ENCODE measurements at places on chromosomes 5 and 9. TPM values are rescaled to one million over a fixed set of nuclear protein-coding genes. Genes with fewer than 3 reads are reported as not detected.

The SYK gene
- not detected for total RNA-seq

The DNAI1 gene
- total RNA-seq = not detected

The TBC1D2 gene
- 7.5 TPM for total RNA-seq

The ADAMTS13 gene
- total RNA-seq = 1.2 TPM

The CARD6 gene
- total RNA-seq = 23.7 TPM

The CCL21 gene
- not detected for total RNA-seq

The MYOT gene
- not detected for total RNA-seq

The OR1Q1 gene
- not detected for total RNA-seq

The DOCK8 gene
- total RNA-seq = 0.19 TPM

The ZNF474 gene
- not detected for total RNA-seq

The PLPP7 gene
- 19.4 TPM for total RNA-seq

The MLANA gene
- total RNA-seq = not detected

The DCAF12 gene
- 9.3 TPM for total RNA-seq

The FOXI1 gene
- total RNA-seq = under 0.01 TPM

The DRD1 gene
- not detected for total RNA-seq

The ANKRD34B gene
- total RNA-seq = not detected

The FCN1 gene
- total RNA-seq = not detected

The DPM2 gene
- 7.9 TPM for total RNA-seq

The ITGA2 gene
- total RNA-seq = 71.9 TPM

The EIF4E1B gene
- total RNA-seq = not detected

The ZCCHC10 gene
- total RNA-seq = 16.3 TPM

The HEMGN gene
- total RNA-seq = not detected

The CMBL gene
- total RNA-seq = 7.7 TPM

The GPX8 gene
- total RNA-seq = 165 TPM

The DIMT1 gene
- total RNA-seq = 36.9 TPM

The GRXCR2 gene
- total RNA-seq = not detected

The SFXN1 gene
- total RNA-seq = 122 TPM

The INVS gene
- 31.0 TPM for total RNA-seq

The TAS2R1 gene
- total RNA-seq = 0.28 TPM

The IL5 gene
- not detected for total RNA-seq

The OBP2B gene
- not detected for total RNA-seq

The SPARC gene
- 869 TPM for total RNA-seq

The MARCOL gene
- not detected for total RNA-seq

The LCN10 gene
- total RNA-seq = not detected

The FOXD4L5 gene
- under 0.01 TPM for total RNA-seq

The PCDHB15 gene
- total RNA-seq = 0.38 TPM

The NRARP gene
- total RNA-seq = 0.28 TPM

The FOXD4L6 gene
- not detected for total RNA-seq

The PTPRD gene
- total RNA-seq = 2.3 TPM

The SPATA31A3 gene
- not detected for total RNA-seq

The NUDT12 gene
- total RNA-seq = 16.6 TPM

The SNCB gene
- 1.3 TPM for total RNA-seq

Data from regular cardiac myocyte (primary cell).